Stimulated activated CD4-positive, alpha-beta T cell treated with anti-CD3 and anti-CD28 coated beads, Interleukin-1b, Interleukin-23, amount 100 ng/mL, for 4 hours (primary cell): ENCODE measurements at places on chromosomes 12 and 14.

GRCh38 chr12:38823738-38824137, 81.7 kb downstream of the CPNE8 start:
- no peak for DNase-seq

- DNase-seq = no peak
Observed at GRCh38 chr12:49664591-49665239, 41.4 kb downstream of the PRPF40B start.

DNA sequence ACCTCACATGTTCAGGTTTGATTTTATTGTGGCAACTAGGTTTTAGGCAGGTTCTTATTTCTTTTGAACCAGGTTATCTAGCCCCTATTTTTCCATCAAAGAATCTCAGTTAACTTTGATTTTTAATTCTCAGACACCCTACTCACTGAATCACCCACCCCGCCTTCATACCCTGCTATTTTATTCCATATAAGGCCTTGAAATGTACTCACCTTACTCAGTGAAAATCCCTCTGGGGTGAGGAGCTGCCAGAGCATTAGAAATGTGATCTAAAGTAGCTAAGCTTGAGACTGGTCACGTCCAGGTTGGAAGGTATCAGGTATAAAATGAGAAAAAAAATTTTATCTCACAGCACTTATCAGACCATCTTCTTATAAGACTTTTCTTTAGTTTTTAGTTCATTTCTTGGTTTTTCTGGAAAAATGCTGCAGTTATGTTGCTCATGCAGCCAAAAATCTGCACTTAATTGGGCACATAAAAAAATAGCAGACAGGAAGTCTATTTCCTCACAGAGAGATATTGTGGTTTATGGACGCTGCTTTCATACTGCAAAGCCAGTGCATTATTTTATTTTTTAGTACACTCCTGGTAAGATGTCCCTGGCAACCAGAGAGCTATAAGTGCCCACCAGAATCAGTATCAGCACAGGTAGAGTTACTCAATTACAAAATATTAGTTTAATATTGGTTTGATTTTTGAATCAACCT, 101.5 kb upstream of the CCDC91 start:
- no peak for DNase-seq

DNA sequence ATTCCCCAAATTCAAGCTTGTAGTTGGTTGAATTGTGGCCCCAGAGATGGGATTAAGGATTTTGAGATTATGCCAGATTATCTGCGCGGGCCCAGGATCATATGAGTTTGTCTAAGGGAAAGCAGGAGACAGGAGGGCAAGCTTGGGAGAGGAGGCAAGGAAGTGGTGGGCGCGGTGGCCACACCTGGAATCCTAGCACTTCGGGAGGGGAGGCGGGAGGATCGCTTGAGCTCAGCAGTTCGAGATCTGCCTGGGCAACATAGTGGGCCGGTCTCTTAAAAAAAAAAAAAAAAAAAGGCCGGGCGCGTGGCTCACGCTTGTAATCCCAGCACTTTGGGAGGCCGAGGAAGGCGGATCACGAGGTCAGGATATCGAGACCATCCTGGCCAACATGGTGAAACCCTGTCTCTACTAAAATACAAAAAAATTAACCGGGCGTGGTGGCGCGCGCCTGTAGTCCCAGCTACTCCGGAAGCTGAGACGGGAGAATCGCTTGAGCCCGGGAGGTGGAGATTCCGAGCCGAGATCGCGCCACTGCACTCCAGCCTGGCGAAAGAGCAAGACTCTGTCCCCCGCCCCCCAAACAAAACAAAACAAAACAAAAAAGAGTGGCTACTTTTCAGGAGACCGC, 881 bp upstream of the PUS1 start:
- no peak for DNase-seq

- DNase-seq = no peak
Observed at GRCh38 chr14:89792489-89793366, 161.8 kb downstream of the EFCAB11 start.

DNA sequence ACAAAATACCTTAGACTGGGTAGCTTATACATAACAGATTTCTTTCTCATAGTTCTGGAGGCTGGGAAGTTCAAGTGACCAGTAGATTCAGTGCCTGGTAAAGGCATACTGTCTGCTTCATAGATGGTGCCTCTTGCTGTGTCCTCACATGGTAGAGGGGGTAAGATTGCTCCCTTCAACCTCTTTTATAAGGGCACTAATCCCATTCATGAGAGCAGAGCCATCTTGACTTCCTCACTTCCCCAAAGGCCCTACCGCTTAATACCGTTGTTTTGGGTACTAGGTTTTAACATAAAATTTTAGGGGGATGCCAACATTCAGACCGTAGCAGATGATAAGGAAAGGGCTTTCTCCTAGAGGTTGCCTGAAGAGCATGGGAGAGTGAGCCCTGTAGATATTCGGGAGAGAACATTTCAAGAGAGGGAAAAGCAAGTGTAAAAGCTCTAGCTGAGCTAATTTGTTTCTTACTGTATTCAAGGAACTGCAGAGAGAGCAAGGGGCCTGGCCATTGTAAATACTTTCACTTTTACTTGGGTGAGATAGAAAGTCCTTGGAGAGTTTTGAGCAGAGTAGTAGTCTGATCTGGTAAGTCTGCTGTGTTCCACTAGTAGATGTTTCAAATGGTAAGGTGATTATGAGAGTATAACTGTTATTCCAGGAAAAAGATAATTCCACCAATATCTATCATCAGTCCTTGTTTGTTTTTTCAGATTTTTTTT, 27.3 kb downstream of the FRS2 start:
- no peak for DNase-seq

DNA sequence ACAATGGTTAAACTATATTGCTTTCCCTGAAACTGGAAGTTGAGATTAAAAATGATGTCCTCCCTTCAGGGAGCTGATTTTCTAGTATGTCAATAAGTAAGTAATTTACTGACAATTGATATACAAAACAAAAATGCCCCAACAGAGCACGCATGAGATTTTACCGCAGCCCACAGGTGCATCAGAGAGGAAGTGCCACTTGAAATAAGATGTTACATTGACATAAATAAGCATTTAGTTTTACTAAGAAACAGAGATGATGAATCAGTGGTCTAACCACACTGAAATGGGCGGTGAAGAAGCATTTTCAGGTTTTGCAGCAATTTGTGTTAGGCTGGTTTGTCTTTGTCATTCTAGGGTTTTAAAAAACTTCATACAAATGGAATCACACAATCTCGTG, 8.8 kb upstream of the CLECL1 start:
- no peak for DNase-seq

GRCh38 chr14:97602438-97603117, 805.4 kb downstream of the VRK1 start:
- DNase-seq = peak; percentile 38

- DNase-seq = no peak
Observed at GRCh38 chr14:35215110-35215813, 76.9 kb upstream of the PSMA6 start.

GRCh38 chr12:89770391-89770790, 61.8 kb upstream of the ATP2B1 start:
- no peak for DNase-seq

- DNase-seq = no peak
Observed at GRCh38 chr14:72243309-72244293, 311.4 kb downstream of the RGS6 start.

DNA sequence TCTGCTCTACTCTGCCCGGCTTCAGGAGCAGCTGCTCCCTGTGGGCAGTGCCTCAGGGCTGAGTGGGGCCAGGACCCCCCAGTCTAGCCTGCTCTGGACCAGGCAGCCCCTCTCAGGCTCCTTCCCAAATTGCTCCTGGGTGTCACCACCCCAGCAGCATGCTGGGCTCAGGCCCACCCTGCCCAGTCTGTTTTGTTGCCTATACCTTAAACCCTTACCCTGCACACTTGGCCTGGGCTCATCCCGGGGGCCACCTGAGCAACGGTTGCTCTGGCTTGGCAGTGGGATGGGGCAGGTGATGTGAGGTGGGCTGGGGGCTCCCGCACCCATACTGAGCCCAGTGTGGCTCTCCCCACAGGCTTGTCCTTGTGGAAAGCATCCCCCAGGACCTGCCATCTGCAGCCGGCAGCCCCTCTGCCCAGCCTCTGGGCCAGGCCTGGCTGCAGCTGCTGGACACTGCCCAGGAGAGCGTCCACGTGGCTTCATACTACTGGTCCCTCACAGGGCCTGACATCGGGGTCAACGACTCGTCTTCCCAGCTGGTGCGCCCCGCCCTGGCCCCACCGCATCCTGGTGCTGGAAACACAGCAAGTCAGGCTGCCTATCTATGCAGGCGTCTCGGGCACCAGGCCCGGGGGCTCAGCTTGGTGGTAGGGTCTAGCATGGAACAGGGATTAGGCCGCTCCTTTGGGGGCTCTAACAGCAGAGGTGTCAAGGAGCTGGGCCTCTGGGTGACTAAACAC, 3.9 kb downstream of the PLD4 start:
- no peak for DNase-seq

- DNase-seq = peak; percentile 42
Observed at GRCh38 chr12:124774462-124775167, 89.0 kb downstream of the SCARB1 start.

DNA sequence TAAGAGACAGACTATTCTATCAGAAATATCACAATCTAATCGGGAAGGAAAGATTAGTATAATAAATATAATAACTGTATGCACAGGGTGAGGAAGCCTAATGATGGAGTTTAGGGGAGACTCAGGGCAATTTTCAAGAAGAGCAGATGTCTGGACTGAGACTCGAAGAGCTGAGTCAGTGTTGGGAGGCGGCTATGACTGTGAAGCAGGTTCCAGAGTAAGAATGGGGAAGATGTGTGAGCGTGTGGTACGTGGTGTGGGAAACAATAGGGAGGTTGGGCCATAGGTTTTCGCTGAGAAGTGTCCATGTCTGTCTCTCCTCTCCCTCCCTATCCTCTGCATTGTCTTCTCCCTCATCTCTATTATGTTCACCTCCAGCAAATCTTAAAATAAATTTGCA, 85.6 kb downstream of the LMO3 start:
- DNase-seq = no peak

DNA sequence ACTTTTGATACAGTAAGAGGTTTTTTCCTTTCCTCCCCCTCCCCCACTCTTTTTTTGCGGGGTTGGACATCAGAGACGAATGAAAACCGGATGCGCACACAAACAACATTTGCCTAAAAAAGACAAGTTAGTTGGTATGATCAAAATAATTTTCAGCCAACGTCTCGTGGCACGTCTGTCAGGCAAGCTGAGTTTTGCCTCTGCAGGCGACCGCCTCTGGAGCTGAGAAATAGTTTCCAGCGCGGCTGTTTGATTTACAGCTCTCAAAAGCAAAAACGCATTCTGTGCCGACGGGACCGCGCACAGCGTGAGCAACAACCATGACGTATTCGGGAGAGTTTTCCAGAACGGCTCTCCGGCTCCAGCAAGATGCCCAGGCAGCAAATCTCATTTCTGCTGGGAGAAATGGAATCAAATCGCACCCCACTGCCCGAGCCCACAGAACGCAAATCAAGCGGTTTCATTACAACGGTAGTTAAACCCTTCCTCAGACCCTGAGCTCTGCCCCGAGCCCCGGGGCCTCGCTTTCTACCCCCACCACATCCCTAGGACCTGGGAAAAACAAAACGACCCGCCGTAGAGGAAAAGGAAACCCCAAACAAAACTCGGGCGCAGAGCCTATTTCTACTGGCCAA, 14.2 kb upstream of the CALM1 start:
- DNase-seq = peak; percentile 56

- no peak for DNase-seq
Observed at GRCh38 chr14:81315341-81315740, 84.8 kb downstream of the STON2 start.

GRCh38 chr14:43175896-43176295, 1331.2 kb downstream of the FSCB start:
- DNase-seq = no peak
